ENCODE measurements at places on chromosomes 12 and 14. TPM values are rescaled to one million over a fixed set of nuclear protein-coding genes. Genes with fewer than 3 reads are reported as not detected.

The KCNA1 gene
- total RNA-seq, result not detected

The AKAP6 gene
- 0.84 TPM for total RNA-seq

The GLIPR1 gene
- 2.8 TPM for total RNA-seq

The EPYC gene
- total RNA-seq, result not detected

The SERPINA12 gene
- not detected for total RNA-seq

DNA sequence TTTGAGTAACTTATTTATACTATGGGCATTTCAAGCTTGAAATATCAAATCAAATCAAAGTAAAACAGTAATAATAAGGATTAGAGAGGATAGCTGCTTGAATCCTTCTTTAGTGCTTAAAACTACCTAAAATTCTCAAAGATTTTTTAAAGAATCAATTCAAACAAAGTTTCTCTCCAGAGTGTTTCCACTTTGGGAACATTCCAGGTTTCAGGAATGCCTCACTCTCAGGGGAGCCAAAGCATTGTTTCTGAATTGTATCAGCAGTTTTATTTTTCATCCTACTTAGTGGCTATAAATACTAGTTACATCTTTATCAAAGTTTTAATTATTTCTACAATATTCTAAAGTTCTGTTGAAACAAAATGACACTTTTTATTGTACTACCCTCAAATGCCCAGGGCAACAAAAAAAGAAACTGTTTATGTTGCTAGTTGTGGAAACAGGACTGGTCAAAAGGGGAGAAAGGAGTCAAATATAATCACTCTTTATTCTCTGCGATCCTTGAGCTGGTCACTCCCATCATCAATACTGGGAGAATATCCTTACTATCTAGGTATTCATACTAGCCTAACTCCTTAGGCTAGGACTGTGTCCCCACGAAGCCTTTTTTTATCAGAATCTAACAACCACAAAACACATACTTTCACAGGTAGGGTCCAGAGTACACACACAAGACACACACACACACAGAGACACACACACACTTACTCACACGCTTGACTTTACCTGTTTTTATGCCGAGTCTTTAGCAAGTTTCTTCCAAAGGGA lies 598 bp downstream of the RASSF9 start:
- DNase-seq, result peak; percentile 2
- no peak overlapping the region for H3K27ac ChIP-seq
- H3K36me3 ChIP-seq, result no peaks in the 10 kb centered on the region
- H3K4me1 ChIP-seq, result peaks cover 18% of the 10 kb centered on the region

DNA sequence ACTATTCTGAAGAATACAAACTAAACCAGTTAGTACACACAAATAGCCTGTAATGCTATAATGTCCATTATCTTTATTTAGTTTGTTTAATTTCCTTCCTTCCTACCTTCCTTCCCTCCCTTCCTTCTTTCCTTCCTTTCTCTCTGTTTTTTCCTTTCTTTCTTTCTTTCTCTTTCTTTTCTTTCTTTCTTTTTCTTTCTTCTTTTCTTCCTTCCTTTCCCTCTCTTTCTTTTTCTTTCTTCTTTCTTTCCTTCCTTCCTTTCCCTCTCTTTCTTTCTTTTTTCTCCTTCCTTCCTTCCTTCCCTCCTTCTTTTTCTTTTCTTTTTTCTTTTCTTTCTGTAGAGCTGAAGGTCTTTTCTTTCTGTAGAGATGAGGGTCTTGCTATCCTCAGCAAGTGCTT lies 131.2 kb downstream of the TMEM30B start:
- peaks cover 35% of the 10 kb centered on the region for H3K4me1 ChIP-seq
- no peak overlapping the region for H3K4me3 ChIP-seq
- H3K27me3 ChIP-seq, result 0 out of 2 replicates have a peak, but pooled peaks cover 1% of the 10 kb centered on the region
- DNase-seq, result no peak
- no peaks in the 10 kb centered on the region for H3K36me3 ChIP-seq

DNA sequence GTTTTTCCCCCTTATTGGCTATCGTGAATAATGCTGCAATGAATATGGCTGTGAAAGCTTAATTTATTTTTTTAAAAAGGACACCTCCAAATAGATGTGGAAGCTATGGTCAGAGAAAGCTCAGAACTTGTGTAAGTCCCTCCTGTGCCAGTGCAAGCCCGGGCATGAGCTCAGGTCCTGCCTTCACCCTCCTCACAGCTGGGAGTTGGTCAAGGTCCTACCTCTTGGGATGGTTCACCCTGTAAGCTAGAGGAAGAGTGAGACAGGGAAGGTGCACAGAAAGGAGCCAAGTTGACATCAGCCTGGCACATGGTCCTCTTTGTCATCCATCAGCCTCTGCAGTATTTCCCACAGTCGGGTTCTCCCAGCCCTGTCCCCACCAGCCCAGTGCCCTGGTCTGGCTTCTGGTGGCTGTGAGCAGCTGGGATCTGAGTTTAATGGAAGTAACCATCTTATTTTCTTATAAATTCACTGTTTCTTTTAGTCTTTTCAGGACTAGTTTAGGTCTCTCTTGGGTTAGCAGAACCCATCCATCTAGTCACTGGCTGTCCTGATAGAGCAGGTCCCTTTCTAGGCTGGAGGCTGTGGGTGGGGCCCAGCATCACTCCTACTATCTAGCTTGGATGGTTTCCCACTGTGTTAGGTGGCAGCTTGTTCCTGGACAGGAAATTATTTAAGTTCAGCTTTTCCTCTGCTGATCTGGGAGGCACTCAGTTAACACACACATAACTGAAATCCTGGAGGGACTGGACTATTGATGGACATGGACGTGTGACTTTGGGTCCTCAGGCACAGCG lies 11.8 kb upstream of the PLEKHG3 start:
- no peak overlapping the region for H3K27ac ChIP-seq
- DNase-seq, result no peak
- H3K27me3 ChIP-seq, result peaks cover 3% of the 10 kb centered on the region
- H3K4me1 ChIP-seq, result peaks cover 16% of the 10 kb centered on the region

GRCh38 chr14:96351986-96352385 lies 11.2 kb downstream of the ATG2B start:
- DNase-seq, result no peak
- no peaks in the 10 kb centered on the region for H3K4me1 ChIP-seq
- H3K27me3 ChIP-seq, result no peaks in the 10 kb centered on the region

GRCh38 chr14:105166571-105167302 lies 1.8 kb downstream of the JAG2 start:
- no peak overlapping the region for H3K27ac ChIP-seq

All from HepG2 (cell line).